ENCODE measurements at places on chromosomes 5 and 9. TPM values are rescaled to one million over a fixed set of nuclear protein-coding genes. Genes with fewer than 3 reads are reported as not detected.
A peak's percentile ranks its signal among the peaks of the same experiment; 100 is the strongest.

DNA sequence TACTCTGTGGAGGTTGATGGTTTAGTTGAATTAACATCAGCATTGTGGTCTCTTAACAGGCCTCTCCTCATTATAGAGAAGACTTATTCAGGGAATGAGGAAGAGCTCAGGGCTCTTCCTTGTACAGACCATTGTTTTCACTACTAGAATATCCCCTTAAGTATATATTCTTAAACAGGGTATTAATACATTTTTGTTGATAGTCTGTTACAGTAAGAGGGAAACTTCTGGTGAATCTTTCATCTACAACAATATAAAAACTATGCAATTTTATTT, 330.7 kb downstream of the ADGRV1 start:
- no peak for DNase-seq

DNA sequence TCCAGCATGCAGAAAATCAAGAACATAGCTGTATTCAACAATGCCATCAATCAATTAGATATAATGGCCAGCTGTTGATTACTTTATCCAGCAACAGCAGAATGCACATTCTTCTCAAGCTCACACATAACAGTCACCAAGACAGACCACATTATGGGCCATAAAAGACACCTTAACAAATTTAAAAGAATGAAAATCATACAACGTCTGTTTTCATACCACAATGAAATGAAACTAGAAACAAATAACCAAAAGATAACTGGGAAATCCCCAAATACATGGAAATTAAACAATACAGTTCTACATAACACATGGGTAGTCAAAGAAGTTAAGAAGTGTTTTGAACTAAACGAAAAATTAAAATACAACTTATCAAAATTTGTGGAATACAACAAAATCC, 130.9 kb upstream of the GNA14 start:
- DNase-seq = no peak

DNA sequence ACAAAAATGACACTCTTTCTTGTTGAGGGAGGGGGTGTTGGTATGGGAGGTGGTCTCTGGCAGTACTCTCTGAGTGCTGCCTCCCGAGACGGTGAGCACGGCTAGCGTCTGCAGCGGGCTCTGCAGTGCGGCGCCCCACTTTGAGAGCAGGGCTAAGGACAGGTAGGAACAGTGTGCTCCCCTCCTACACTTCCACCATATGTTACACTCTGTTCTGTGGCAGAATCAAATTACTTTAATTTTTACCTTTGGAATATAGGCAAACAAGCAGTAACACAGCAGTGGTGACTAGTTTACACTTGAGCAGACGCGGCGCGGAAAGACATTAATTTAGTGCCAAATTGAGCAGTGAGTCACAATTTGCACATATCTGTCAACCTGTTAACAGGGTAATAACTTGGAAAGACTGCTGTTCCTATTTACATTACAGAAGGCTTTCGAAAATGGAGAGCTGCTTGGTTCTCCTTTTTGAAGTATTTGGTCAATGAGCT, 136.3 kb downstream of the MED27 start:
- no peak for DNase-seq

- no peak for DNase-seq
These were observed 123.3 kb downstream of the PCSK5 start for GRCh38 chr9:76013809-76014208.

DNA sequence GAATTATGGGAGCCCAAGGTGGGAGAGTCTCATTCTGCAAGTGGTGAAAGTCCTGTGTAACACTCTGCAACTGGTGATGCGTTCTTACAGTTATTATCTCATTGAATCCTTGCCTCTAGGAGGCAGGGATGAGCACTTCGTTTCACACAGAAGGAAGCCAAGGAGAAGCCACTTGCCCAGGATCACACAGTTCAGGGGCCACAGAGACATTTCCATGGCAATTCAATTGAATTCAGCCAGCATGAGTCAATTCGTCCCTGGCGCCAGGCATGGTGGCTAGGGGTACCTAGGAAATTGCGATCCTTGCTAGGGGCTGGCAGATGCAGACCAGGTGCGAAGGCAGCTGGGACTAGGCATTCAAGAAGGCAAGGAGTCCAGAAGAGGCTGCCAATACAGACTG, 26.2 kb downstream of the LHX2 start:
- DNase-seq = no peak

DNA sequence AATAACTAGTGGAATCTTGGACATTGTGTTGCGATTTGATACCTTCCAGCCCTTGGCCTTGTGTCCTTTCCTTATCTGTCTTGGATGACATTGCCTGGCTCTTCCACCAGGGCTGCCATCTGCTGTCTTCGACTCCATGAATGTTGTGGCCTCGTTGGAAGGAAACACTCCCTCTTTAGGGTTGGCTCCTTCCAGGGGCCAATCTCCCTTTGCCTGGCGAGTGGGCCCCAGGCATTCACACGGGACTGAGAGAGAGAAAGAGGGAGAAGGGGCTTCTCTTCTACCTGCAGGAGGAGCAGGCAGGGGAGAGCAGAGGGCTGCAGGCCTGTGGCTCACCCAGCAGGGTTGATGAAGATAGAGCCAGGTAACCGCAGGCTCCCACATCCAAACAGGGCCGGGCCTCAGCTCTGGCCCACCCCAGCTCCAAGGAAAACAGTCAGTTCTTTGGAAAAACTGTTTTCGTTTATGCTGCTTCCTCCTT, 31.3 kb downstream of the FGF1 start:
- no peak for DNase-seq

GRCh38 chr9:129773262-129774048, 20.6 kb upstream of the PTGES start:
- DNase-seq = peak; percentile 55

GRCh38 chr5:169805527-169805934, 168.5 kb downstream of the DOCK2 start:
- peak; percentile 84 for DNase-seq

GRCh38 chr9:128007566-128008138, 26.9 kb upstream of the EEIG1 start:
- DNase-seq = peak; percentile 74

DNA sequence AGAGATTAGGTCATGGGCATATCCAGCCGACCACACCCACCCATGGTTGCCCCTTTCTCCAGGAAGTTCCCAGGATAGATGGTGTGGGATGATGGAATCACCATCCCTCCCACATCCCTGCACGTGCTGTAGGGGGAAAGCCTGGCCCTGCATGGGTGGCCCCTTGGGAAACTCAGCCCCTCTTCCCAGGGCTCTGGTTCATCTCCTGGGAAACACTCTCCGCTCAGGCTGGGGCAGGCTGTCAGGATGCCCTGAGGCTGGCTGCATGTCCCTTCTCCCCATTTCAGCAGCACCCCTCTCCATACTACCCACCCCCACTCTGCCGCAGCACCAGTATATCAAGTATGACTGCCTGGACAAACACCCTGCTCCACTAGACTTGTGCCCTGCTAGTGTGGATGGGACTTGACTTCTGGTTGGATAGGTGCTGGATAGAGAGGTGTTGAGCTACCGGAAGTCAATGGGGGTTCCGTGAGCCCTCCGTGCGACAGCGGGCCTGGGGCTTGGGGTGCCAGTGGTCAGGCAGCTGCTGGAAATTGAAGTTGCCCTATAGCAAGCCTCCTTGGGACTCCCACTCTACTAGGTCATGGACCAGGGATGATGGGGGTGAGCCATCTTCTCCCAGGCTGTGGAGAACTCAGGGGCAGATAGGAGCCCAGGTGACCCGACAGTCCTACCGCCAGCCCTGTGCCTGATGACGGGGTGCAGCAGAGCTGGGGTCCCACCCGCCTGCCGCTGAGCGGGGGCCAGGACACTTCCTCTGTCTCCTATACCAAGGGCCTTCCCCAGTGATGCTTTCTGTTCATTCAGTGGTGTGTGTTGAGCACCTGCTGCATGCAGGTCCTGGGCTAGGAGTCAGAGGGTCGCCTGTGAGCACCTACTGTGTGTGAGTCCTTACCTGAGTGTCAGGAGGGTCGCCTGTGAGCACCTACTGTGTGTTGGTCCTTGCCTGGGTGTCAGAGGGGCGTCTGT, 69.4 kb upstream of the COL5A1 start:
- DNase-seq = peak; percentile 65

- no peak for DNase-seq
These were observed 8.0 kb upstream of the SPATA31D1 start for GRCh38 chr9:81980568-81980967.

DNA sequence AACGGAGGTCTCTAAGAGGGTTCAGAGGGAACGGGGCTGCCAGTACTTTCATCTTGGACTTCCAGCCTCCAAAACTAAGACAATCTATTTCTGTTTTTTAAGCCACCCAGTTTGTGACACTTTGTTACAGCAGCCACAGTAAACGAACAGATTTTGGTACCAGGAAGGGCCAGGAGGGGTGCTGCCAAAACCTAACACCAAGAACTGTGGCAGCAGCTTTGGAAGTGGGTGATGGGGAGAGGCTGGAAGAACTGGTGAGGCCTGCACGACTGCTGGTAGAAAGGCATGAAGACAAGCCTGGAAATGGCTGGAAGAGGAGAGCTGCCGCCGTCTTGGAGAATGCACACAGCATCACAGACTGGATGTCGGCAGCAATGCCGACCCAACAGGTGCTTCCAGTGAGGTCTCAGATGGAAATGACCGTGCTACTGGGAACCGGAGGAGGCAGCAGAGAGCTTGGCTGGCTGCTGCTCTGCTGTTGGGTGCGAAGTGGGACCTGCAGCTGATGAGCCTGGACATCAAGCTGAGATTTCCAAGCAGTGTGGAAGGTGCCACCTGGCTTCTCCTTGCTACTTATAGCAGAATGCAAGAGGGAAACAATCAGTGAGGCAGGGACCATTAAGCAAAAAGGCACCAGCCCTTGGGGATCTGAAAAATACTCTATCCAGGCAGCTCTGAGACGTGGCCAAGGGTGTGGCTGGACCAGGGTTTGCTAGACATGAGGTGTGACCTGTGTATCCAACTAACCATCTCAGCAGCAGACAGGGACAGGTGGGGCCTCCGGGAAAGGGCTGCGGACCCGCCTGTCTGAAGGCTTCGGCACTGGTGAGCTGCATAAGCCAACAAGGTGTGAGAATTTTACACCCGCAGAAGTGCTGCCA, 4.7 kb upstream of the TMEM210 start:
- peak; percentile 66 for DNase-seq

- DNase-seq = no peak
These were observed 41.9 kb downstream of the VAV2 start for GRCh38 chr9:133950192-133950591.

DNA sequence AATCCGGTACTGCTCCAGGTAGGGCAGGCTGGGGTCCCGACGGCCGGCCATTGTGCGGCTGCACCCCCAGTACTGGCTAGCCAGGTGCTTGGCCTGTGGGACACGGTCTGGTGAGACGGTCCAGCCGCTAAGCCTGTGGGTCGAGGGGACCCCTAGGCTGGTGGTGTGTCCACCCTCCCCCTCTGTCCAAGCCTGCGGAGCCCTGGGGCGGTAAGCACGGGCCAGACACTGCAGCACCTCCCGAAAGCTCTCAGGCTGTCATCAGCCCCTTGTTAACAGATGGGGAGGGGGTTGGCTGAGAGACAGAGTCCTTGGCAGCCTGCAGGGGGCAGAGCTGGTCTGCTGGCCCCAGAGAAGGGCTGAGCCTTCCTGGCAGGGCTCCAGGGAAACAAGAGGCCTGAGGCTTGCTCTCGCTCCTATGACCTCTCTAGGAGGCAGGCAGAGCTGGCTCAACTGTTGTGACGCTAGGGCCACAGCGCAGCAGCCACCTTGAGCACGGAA, 11.8 kb upstream of the MRNIP start:
- peak; percentile 41 for DNase-seq

DNA sequence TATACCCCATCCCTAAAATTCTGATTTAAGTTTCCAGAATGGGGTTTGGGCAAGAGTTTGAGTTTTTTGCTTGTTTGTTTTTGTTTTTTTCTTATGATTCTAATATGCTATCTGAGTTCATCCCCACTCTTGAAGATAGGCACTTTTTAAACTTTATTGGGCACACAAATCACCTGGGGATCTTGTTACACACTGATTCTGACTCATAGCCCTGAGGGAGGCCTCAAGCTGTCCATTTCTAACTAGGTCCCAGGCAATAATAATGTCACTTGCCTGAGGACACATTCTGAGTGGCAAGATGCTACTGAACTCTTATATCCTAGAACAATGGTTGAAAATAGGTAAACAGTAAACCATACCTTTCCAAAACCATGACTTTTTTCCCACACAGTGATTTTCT, 22.8 kb upstream of the ABLIM3 start:
- peak; percentile 23 for DNase-seq

- no peak for DNase-seq
These were observed 351 bp downstream of the TRIO start for GRCh38 chr5:14143546-14143840.

The TMOD1 gene
- 3.9 TPM for total RNA-seq

The TICAM2 gene
- total RNA-seq = 0.30 TPM

The SLC23A1 gene
- not detected for total RNA-seq

The SERF1A gene
- total RNA-seq = 13.2 TPM

The FAM81B gene
- not detected for total RNA-seq

The LCN15 gene
- not detected for total RNA-seq

The FAM170A gene
- total RNA-seq = not detected

The PCDHB16 gene
- 4.8 TPM for total RNA-seq

The CCL19 gene
- total RNA-seq = not detected

Data from Daoy (cell line).